Memory B cell (primary cell): ENCODE measurements at places on chromosomes 2 and 18.

DNA sequence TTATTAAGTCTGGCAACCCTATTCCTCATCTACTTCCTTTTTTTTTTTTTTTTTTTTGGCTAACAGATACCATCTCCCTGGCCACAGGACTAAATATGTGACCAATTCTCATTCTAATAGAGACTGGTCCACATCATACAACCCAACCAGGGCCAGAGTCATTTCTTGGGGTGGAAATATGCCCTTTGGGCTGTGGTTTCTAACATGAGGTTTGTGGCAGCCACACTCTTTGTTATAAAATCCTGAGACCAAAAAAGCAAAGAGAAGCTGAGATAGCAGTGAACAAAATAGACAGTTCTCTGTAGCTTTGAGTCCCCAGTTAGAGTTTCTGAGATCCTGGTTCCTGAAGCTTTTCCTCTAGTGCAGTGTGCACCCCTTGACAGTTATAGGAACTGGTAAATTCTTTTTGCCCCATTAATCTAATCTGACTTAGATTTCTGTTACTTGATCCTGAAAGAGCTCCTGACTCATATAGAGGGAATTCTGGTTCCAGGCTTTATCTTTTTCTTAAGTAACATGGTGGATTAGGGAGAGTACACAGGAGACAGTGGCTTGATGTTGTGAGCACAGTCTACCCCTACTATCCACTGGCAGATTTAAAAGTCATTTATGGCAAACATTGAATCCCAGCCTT, 86.8 kb downstream of the MAIP1 start:
- DNase-seq: no peak

DNA sequence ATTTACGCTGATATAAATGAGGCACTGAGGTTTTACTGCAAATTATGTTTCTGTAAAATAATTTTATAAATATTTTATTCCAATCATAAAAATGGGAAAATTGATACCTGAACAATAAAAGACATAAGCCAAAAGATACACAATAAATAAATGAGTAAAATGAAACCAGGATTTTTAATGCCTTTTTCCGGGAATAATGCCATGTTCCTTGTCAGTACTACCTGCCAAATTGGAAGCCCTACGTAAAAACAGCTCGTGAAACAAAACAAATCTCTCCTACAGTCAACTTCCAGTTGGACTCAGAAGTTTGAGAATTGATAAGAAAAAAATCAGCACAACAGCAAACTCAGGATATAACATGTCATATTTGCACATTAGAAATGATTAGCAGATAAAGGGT, 18.0 kb downstream of the GALNT3 start:
- no peak for DNase-seq

DNA sequence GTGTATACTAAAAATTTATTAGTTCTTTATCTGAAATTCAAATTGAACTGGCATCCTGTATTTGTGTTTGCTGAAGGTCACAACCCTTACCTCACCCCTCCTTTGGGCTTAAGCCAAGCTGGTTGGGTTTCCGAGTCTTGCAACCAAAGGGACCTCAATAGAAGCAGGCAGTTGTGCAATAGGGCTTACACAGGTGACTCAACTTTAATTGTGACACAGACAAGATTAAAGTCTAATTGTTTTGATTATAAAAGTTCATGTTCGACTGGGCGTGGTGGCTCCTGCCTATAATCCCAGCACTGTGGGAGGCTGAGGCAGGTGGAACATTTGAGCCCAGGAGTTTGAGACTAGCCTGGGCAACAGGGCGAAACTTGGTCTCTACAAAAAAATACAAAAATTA, 71.5 kb downstream of the RAB31 start:
- DNase-seq: no peak

DNA sequence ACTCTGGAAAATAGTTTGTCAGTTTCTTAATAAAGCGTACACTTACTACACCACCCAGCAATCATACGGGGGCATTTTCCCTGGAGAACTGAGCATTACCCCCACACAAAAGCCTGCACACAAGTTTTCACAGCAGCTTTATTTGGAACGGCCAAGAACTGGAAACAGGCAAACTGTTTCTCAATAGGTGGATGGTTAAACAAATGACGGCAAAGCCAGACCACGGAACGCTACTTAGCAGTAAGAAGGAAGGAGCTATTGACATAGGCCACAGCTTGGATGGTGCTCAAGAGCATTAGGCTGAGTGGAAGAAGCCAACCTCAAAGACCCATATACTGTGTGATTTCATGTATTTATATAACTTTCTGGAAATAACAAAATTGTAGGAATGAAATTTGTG, 9.0 kb downstream of the MALL start:
- no peak for DNase-seq

DNA sequence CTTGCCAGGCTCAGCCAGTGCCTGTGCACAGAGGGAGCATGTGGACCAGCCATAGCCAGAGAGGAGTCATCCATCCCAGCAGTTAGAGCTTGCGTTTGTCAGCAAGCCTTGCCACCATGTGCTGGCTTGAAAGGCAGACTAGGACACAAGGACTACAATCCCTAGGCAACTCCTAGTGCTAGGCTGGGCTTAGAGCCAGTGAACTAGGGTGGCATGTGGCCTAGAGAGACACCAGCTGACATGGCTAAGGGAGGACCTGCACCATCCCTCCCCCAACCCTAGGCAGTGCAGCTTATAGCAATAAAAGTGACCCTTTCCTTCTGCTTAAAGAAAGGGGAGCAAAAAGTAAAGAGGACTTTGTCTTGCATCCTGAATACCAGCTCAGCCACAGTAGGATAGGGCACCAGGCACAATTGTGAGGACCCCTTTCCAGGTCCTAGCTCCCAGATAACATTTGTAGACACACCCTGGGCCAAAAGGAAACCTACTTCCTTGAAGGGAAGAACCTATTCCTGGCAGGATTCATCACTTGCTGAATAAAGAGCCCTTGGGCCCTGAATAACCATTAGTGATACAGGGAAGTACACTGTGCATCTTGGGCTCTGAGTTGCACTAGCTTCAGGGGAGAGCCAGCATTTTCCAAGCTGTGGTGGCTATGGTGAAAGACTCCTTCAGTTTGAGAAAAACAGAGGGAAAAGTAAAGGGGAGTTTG, 38.7 kb upstream of the UXS1 start:
- no peak for DNase-seq

GRCh38 chr2:155633887-155634570, 698.5 kb downstream of the NR4A2 start:
- DNase-seq: no peak

GRCh38 chr2:16096962-16097361, 156.6 kb downstream of the MYCN start:
- DNase-seq: no peak

- no peak for DNase-seq
Observed at GRCh38 chr2:208542465-208543041, 136.0 kb downstream of the PTH2R start.

DNA sequence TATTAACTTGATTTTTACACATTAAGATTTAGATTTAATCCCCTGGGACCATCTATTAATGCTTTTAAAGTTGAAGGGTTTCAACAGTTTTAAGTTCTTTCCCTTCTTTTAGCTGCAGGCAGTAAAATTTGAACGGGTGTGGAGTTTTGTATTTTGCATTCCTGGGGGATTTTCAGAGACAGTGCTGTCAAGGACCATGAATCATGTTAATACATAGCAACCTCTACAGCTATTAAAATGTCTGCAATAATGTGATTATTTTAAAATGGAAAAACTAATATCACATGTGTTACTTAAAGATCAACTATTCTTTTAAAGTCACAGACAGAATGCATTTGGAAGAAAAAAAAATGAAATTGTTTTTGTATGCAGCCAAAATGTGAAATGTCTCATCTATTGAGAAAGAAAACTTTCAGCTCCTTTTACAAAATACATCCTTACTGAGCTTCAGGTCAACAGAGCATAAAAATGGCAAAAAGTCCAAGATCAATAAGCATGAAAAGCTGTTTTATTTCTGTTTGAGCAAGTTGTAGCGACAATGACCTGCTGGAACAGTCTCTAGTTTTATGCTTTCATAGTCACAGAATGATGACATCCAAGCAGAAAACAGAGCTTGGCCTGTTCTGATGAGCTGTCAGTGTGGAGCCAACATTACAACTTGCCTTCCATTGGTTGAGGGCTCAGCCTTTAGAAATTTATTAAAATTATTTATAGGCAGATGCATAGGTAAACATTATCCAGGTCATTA, 21.6 kb upstream of the ZNF521 start:
- no peak for DNase-seq

- DNase-seq: peak; percentile 30
Observed at GRCh38 chr2:219002395-219003266, 9.4 kb upstream of the CRYBA2 start.

GRCh38 chr18:36688020-36688965, 140.5 kb downstream of the TPGS2 start:
- peak; percentile 40 for DNase-seq

DNA sequence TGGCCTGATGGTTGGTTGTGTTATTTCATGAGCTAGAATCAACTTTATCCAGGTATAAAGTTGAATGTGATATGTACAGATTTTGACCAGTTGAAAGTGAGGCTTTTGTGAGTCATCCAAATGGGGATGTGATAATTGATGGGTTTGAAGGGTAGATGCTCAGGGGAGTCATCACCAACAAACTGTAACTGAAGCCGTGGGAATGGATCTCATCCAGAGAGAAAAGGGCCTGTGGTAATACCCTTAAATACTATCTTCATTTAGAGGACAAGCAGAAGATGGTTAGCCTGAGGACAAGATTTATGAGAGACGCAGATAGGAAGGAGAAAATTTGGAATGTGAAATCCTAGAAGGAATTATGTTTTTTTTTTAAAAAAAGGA, 90.5 kb upstream of the MYO3B start:
- DNase-seq: no peak

DNA sequence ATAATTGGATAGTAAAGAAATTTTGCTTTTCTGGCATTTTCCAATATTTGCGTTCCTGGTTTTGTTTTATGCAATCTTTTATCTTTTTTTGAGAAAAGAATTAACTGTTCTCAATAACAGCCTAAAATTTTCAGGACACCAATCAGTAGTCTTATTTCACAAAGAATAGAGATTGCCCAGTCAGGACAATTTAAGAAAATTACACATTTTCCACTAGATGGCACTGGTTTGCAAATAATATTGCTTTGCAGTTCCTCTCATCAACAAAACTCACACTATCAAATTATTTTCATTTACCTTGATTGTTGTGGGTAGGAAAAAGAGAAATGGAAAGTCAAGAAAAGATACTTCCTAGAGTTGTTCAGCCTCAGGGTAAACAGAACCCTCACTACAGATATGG, 2.4 kb upstream of the RBM45 start:
- DNase-seq: no peak

DNA sequence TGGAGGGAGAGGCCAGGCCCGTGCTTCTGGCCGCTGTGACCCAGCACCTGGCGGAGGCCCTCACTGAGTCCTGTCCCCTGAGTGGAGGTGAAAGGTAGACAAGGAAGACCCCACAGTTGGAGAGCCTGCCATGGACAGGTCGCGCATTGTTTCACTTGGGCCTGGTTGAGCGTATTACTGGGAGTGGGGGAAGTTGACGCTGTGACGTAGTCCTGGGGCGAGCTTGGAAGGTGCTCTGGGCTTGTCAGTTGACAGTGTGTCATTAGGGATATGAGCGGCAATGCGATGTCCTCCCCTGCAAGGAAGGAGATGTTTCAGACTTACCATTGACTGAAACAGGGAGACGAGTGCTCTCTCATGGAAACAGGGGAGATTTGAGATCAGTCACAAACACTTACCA, 127.1 kb downstream of the SH3RF3 start:
- DNase-seq: no peak

DNA sequence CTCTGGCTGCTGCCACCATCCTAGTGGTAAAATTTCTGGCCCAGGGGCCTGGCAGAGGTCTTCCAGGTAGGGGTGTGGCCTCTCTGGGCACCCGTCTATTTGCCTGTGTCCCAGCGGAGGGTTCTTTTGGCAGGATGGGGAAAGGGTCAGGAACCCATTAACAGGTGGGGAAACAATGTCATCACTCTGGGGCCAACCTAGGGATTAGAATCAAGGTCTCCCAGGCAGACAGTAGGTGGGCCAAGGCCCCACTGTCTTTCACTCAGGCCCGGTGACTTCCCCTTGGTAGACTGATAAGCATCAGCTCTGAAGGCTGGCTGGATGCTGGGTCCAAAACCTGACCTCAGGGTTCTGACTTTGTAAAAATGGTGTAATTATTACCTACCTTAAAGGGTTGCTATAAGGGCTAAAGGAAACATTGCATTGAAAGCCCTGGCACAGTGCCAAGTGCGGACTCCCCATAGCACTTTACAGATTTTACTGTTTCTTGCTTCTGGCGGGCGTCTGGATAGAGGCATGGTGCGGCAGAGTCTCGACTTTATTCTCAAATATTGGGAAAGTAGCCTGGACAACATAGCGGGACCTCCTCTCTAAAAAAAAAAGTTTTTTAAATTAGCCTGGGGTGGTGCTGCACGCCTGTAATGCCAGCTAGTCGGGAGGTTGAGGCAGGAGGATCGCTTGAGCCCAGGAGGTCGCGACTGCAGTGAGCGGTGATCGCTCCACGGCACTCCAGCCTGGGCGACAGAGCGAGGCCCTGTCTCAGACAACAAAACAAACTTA, 2.2 kb downstream of the LBX2 start:
- no peak for DNase-seq

DNA sequence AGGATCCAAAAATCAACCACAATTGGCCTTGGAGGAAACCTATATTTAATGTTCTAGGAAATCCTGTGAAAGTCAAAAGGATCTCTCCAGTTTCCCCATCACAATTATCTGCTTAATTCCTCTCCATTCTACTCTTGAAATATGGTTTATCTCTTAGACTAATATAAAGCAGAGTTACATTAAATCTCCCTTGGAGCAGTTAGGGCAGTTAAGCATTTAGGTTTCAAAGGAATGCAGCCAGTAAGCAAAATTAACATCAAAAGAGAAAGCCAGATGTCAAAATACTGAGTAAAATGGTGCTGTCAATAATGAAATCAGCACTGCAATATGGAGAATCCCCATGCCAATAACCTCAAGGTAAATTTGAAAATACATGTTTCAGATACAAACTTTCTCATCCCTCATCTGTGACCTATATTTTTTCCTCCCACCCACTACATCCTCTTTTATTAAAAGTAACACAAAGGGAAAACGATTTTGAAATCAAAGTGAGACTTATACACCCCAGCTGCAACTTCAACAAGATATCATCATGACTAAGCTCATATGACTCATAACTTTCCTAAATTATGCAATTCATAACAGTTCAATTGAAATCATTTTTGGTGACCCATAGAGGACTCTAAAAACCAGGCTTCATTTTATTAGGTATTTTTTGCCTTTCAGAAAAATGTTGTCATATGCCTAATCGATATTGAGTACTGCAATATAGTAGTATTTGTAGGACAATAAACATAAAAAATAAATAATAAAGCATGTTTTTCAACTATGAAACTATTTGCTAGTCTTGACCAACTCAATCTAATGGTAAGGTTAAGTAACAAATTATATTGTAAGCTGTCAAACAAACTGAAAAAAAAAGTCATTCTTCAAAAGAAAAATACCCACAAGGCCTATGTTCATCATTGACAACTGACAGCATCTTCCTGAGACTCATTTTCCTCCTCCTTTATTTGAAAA, 3.1 kb downstream of the ADAM17 start:
- DNase-seq: no peak

GRCh38 chr2:70757360-70757759, 10.6 kb downstream of the ADD2 start:
- DNase-seq: no peak

- no peak for DNase-seq
Observed at GRCh38 chr2:56537756-56538155, 354.0 kb downstream of the CCDC85A start.

GRCh38 chr2:105129722-105130232, 91.9 kb downstream of the MRPS9 start:
- peak; percentile 54 for DNase-seq
